H1 (cell line): ENCODE measurements at places on chromosomes 5 and 9. TPM values are rescaled to one million over a fixed set of nuclear protein-coding genes. Genes with fewer than 3 reads are reported as not detected.

DNA sequence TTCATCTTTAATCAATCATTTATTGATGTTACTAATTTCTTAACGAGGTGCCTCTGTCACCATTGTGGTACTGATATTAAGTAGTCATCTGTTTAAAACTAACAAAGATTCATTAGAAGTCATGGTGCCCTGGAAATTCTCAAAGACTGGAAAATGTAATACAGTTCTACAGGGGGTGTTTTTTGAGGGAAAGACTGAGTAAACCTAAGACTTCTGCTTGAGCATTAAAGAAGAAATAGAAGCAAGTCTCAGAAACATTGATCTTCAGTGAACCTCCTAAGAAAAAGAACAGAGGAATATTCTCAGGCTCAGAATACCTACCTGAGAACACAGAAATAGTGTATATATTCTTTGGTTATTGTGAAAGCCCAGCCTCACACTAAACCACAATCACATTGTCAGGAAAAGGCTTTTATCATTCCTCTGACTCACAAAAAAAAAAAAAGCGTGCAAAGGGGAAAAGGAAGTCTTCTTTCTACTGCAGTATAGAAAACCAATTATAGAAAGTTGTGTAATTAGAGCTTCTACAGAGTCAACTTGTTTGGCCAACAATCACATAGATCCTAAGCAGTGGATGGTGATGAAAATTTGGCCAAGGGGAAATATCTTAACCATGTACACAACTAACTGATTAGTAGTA lies 60.8 kb downstream of the HINT1 start:
- no peaks in the 10 kb centered on the region for H3K36me3 ChIP-seq
- no peaks in the 10 kb centered on the region for H3K4me1 ChIP-seq
- no peak for DNase-seq
- no peak overlapping the region for H3K27ac ChIP-seq

DNA sequence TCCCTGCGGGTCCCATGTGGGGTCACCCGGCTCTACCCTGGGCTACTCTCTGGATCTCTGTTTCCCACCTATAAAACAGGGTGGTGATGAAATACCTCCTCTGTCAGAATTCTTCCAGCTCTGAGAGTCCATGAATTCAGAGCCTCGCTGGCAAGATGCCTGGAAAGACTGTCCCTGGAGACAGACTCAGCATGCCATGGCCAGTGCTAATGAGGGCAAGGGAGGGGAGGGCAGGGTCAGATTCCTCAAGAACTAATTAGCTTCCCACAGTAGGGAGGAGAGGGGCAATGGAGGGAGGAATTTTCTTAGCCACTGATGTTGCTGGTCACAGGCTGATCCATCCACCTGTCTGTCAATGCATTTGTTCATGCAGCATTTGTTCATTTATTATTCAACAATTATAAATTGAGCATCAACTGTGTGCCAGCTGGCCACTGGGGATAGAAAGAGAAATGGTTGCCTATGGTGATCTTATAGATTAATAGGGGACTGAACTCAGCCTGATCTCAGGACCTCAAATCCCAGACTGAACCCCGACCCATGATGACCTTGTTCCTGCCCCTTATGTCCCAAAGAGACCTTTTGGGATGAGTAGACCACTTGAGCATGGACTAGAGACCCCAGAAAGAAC lies 4.7 kb downstream of the SYNPO start:
- no peak for DNase-seq
- H3K4me3 ChIP-seq: no peak overlapping the region
- H3K4me1 ChIP-seq: no peaks in the 10 kb centered on the region
- no peaks in the 10 kb centered on the region for H3K27me3 ChIP-seq

DNA sequence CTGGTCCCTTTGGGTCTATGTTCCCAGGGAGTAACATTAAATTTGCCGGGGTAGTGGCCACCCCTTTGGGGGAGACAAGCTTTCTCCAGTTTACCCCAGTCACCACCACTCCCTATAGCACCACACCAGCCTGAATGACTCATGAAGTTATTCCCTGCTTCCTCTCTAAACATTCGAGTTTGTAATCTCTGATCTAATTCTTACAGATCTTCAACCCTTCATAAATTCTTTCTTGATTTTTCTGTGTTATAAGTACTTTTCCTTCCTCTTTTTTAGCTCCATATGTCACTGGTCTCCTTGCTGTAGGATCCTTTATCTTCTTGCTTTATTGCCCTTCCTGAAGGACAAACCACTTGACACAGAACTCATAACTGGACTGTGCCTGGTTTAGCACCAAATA lies 55.6 kb downstream of the GNA14 start:
- H3K4me3 ChIP-seq: no peak overlapping the region
- no peaks in the 10 kb centered on the region for H3K36me3 ChIP-seq
- peaks cover 11% of the 10 kb centered on the region for H3K4me1 ChIP-seq
- H3K27me3 ChIP-seq: no peaks in the 10 kb centered on the region
- no peak for DNase-seq

DNA sequence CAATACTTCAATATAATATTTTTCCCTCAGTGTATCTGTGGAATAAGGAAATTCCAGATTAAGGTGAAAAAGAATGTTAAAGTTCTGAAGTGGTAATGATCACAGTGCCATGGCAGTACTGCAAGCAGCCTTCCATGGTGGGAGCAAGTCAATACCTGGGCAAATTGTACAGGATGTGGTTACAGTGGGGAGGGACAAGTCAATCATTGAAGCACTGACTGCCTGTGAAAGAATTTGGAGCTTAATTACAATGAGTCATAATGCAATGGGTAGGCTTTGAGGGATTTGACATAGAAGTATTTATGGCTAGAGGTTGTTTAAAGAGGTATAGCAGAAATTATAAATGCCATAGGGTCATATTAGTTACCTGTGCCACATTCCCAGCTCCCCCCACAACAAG lies 786.5 kb upstream of the ACO1 start:
- no peaks in the 10 kb centered on the region for H3K27me3 ChIP-seq
- no peak for DNase-seq
- no peaks in the 10 kb centered on the region for H3K36me3 ChIP-seq
- H3K4me3 ChIP-seq: no peak overlapping the region
- no peak overlapping the region for H3K27ac ChIP-seq

DIRAS2 gene
- total RNA-seq: 0.11 and 0.15 TPM in 2 replicates

ASPN gene
- not detected in 2 replicates for total RNA-seq
